ENCODE measurements at places on chromosomes 6 and 20.

DNA sequence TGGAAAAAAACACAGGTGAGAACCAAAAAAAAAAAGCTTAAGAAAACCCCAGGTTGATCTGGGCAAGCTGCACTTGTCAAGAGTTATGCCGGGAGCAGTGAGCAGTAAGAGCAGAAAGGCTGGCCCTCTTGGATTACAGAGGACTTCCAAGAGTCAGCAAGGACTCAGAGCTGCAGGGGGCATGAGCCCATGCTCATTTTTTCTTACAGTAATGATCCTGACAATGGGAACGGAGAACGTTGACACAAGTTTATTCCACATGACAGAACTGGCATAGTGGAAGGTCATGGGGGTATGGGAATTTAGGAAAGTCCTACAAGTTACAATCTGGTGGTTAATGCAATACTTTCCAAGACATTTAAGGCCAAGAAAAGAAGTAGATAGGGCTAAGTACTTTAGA is 256.6 kb downstream of the GMDS start:
- no peak for DNase-seq

- no peak for DNase-seq
Measured at GRCh38 chr20:60868316-60868891, 383.7 kb upstream of the CDH4 start.

DNA sequence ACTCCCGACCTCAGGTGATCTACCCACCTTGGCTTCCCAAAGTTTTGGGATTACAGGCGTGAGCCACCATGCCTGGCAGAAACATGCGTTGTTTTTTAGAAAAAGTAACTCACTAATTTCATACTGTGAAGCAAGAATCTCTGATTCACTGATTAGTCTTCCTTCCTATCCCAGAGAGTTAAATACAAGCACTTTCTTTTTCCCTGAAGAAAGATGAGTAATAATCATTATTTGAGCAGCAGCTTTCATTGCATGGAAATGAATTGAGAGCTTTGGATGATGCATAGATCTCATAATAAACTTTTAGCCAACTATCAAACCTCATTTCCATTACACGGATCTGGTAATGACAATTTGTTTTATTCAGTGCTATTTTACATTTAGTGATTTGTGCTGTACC is 892.5 kb upstream of the EYS start:
- peak; percentile 7 for DNase-seq

- DNase-seq: peak; percentile 44
Measured at GRCh38 chr6:130780122-130780521, 47.1 kb upstream of the SMLR1 start.

DNA sequence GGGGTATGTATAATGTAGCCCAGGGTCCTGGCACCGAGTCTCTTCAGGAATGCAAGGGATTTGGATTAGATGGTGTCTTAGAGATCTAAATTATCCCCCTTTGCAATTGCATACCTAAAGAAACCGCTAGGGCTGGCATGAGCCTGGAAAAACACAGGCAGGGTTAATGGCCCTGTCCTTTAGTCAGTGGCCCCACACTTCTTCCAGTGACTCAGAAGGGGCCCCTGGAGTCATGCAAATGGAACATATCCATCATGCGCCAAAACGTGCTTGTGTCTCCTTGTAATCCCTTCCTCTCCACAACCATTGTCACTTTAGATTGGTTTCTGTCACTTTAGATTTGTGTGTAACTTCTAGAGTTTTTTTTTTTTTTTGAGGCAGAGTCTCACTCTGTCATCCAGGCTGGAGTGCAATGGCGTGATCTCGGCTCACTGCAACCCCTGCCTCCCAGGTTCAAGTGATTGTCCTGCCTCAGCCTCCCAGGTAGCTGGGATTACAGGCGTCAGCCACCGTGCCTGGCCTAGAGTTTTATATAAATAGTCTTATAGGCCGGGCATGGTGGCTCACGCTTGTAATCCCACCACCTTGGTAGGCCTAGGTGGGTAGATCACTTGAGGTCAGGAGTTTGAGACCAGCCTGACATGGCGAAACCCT is 8.7 kb upstream of the MYBL2 start:
- no peak for DNase-seq

DNA sequence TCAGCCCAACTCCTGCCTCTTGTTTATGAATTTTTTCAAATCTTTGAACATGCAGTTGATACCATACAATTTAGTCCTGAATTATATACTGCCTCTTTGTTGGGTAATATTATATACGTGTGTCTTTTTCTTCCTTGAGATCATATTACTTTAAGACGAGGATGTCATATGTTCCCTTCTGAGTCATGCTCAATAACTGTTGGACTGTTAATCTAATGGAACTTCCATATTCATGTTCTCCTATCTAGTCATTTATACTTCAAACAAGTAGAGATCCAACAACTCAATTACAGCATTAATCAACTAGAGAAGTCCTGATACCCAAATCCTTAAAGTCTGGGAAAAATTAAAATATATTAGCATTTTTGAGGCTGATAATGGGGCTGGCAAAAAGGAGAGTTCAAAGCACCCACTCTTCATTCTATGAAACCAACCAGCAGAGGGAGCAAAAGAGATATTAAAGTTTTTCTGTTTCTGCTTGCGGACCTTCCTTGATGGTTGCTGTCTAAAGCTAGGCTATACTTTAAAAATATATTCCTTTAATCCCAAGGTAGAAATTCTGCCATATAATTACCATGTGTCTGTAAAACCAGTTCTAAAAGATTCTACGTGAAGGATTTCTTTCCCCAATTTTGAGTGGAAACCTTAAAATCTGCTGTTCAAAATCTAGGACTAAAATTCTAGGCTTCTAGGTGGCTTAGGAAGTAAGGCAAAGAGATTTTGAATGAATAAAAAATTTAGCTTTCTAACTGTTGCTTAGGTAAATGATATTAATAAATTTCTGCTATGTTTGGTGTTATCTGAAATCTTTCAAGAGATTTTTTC is 498.9 kb downstream of the BCKDHB start:
- DNase-seq: no peak

DNA sequence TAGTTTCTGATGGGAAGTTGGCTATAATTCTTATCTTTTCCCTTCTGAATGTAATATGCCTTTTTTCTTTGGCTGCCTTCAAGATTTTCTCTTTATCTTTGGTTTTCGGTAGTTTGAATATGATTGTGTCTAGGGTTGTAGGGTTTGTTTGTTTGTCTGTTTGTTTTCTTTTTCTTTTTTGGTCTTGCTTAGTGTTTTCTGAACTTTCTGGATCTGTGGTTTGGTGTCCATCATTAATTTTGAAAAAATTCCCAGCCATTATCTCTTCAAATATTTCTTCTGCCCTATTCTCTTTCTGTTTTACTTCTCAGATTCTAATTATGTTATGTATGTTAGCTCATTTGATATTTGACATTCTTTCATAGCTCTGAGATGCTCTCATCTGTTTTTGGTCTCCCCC is 79.4 kb downstream of the CHMP4B start:
- no peak for DNase-seq

GRCh38 chr6:85329196-85329595 is 120.7 kb upstream of the NT5E start:
- no peak for DNase-seq

DNA sequence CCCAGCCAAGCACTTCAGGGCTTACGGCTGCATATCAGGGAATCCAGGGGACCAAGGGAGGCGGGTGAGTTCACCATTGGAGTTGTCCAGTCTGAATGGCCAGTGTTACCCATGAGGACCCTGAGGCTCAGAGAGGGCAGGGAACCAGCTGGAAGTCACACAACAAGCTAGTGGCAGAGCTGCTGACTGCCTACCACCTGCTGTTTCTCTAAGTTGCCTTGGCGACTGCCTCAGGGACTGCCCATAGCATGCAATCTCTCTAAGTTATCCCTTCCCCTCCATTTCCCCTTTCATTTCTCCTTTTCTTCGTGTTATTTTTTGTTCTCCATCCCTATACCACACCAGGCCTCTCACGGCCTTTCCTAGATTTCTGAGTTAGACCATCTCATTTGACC is 71.8 kb upstream of the SIRPA start:
- DNase-seq: no peak

GRCh38 chr20:57400231-57400701 is 9.1 kb downstream of the RBM38 start:
- DNase-seq: no peak

- peak; percentile 88 for DNase-seq
Measured at GRCh38 chr6:16761471-16762267, 409 bp upstream of the ATXN1 start.

GRCh38 chr6:85143676-85144075 is 306.2 kb upstream of the NT5E start:
- no peak for DNase-seq

- DNase-seq: no peak
Measured at GRCh38 chr6:13048113-13048512, 280.2 kb downstream of the TBC1D7 start.

- no peak for DNase-seq
Measured at GRCh38 chr6:14894105-14894504, 351.8 kb upstream of the JARID2 start.

GRCh38 chr6:126720304-126720703 is 380.4 kb downstream of the CENPW start:
- no peak for DNase-seq

GRCh38 chr6:52976591-52977035 is 18.5 kb downstream of the GSTA4 start:
- no peak for DNase-seq

DNA sequence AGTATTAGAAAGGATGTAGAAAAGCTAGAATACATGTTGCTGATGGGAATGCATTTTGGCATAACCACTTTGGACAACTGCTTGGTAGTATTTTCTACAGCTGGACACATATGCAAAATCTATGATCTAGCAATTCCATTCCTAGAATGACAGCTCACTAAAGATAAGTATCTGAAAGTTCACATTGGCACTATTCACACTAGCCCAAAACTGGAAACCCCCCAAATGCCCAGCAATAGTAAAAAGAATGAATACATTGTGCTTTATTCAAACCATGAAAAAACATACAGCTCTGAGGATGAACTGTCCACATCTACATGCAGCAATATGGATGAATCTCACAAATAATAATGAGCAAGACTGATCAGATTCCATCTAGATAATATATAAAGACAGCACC is 79.0 kb downstream of the PPP1R3G start:
- no peak for DNase-seq

GRCh38 chr20:54123587-54124180 is 50.1 kb downstream of the CYP24A1 start:
- DNase-seq: peak; percentile 71

- no peak for DNase-seq
Measured at GRCh38 chr6:7155871-7156579, 48.3 kb downstream of the RREB1 start.

- no peak for DNase-seq
Measured at GRCh38 chr6:64504503-64504902, 868.9 kb downstream of the PHF3 start.

DNA sequence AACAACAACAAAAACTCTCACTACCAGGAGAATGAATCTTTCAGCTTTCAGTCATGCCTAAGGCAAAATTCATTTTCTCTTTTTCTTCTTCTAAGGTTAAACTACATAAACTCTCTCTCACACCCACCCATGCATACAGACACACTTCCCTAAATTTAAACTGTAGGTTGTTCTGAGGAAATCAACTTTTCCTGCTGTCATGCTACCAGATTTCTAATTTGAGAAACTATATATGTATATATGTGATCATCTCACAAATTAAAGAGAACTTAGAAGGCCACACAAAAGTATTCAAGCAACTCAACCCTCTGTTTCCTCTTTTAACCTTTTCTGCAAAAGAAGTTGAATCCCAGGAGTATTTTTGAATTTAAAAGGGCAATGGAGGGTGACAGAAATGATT is 532.5 kb downstream of the KIF16B start:
- no peak for DNase-seq

DNA sequence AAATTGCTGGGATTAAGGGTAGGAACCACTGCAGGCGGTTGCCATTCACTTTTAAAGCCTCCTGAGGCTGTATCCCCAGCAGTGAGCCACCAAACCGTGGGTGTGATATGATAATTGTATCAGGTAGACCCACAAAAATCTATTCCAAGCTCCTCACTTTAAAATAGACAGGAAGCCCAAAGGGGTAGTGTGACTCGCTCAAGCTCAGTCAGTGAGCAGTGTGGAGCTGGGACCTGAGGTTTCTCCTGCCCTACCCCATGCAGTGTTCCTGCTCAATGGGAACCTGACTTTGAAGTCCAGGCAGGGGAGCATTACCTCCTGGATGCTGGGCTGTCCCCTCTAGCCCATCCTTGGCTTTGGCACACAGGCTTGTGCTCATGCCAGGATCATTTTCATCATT is 14.9 kb upstream of the MAPRE1 start:
- no peak for DNase-seq

DNA sequence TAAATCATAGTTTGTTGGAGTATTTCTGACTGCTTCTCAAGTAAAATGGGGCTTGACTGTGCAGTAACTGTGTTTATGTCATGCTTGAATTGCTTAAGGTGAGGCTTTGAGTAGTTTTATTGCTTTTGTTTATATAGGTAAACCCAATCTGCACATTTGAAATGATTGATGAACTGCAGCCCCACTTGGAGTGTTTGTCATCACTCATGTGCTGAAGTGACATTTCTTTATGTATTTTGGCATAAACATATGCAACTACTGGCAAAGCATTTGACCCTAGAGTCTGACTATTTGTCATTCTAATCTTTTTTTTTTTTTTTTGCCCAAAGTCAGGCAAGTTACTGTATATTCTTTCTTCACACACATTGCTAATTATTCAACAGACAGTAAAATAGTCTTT is 491.4 kb upstream of the POU3F2 start:
- no peak for DNase-seq

GRCh38 chr6:107576852-107577251 is 86.9 kb downstream of the SOBP start:
- peak; percentile 4 for DNase-seq

DNA sequence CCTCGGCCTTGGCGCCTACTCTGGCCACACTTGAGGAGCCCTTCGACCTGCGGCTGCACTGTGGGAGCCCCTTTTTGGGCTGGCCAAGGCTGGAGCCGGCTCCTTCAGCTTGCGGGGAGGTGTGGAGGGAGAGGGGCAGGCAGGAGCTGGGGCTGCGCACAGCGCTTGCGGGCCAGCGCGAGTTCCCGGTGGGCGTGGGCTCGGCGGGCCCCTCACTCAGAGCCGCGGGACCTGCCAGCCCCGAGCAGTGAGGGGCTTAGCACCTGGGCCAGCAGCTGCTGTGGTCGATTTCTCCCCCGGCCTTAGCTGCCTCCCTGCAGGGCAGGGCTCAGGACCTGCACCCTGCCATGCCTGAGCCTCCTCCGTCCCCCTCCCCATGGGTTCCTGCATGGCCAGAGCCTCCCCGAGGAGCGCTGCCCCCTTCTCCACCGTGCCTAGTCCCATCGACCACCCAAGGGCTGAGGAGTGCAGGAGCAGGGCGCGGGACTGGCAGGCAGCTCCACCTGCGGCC is 136.8 kb downstream of the EPHA7 start:
- DNase-seq: no peak

All from fibroblast of skin of left biceps (primary cell).